ENCODE measurements at places on chromosomes 4 and X.

- DNase-seq = no peak
These were observed 23.6 kb downstream of the SH3BP2 start for GRCh38 chr4:2816401-2816954.

DNA sequence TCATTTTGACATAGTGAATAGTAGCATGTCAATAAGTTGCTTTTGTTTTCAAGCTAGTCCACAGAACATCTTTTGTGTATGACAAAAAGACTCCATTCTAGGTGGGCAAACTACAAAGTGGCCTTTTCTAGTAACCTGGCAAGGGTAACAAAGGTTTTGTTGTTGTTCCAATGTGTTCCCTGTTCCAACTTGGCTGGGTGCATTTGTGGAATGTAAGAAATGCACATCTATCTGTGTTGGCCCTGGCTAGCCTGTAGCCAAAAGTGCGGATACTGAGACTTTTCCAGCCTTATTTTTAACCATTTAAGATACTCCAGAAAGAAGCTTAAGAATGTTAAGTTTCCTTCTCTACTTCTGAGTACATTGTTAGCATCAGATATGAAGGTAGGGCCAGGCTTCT lies 118.7 kb upstream of the CHRDL1 start:
- no peak for DNase-seq

GRCh38 chrX:26788402-26788998 lies 572.5 kb downstream of the MAGEB5 start:
- DNase-seq = no peak

DNA sequence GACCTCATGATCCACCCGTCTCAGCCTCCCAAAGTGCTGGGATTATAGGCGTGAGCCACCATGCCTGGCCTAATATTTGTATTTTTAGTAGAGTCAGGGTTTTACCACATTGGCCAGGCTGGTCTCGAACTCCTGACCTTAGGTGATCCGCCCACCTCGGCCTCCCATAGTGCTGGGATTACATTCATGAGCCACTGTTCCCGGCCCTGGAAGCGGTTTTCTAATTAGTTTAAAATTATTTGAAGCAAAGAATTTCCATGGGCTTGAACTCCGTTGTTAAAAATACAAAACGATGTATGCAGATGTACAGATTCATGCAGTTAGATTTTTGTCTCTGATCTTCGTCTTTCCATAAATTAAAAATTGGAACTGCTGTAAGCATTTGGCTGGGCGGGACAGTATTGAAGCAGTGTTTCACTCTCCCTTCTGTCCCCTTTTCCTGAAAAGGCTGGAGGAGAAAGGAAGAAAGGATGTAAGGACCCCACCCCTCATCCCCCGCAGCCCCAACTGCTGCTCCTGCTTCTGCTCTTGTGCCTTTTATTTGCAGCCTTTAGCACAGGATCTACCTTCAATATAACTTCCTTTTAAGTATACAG lies 12.0 kb downstream of the TRAPPC11 start:
- no peak for DNase-seq

DNA sequence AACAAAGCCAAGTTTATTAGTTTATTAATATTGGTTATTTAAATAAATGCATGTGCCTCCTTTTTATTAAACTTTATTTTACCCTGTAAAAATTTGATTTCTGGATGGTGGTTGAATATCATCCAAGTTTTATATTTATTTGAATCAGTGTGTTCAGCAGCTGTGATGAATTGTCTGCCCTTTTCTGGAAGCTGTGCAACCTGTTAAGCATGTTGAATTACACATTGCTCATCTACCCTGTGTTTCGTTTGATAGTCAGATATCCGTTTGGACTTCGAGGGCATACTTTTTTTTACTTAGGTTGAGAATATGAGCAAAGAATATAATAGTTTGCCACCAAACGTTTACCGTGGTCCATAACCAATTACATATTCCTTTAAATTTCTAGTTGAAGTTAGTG lies 95.8 kb upstream of the TENM3 start:
- no peak for DNase-seq

DNA sequence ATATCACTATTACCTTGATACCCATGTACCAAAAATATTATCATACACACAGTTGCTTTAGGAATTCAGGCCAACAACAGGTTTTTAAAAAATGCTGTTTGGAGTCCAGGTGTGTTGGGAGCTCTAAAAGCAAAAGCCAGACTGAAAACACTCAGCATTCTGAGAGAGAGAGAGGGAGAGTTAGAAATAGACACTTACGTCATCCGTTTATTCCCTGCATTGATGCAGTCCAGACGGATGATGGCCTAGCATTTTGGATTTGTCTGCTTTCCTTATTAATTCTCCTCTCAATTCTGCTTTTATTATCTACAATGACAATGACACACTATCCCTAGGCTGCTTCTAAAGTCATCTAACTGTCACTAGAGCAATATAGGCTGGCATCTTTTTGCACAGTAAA lies 358.3 kb upstream of the BOD1L1 start:
- DNase-seq = no peak

DNA sequence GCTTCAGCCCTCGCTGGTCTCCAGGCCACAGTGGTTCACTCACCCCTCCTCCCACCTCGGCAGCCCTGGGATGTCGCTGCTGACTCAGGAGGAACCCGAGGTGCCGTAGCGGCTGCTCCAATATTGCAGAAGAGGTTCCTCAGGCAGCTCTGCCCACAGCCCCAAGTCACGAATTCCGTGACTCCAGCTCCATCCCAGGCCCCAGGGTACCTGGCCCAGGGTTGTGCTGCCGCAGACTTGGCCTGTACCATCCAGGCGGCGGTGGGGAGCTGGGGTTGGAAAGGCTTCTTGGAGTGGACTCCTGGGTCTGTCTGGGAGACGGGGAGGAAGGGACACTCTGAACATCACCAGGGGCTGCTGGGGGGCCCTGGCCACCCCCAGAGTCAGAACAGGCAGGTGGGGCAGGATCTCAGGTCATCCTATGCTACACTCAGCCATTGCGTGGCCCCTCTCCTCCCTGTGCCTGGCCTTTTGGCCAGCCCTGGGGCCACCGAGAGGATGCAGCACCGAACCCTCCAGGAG lies 728 bp upstream of the HGFAC start:
- DNase-seq = no peak
